ENCODE measurements at places on chromosomes 1 and 21. TPM values are rescaled to one million over a fixed set of nuclear protein-coding genes. Genes with fewer than 3 reads are reported as not detected.

DNA sequence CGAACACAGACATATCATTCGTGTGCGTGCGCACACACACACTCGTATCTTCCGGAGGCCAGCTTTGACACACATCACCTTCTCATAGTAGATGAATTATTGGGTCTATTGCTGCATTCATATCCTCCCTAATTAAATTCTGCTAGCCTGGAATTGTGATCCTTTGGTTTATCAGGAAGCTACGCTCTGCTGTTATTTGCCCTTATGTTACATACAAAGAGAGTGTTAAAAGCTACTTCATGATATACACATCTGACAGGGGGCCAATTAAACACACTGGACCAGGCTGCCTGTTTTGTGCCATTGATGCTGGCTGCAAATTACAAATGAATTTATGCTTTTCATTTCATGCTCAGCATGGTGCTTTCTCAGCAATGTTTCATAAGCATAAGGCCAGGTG lies 252.0 kb downstream of the RHOU start:
- no peaks in the 10 kb centered on the region for H3K36me3 ChIP-seq
- no peaks in the 10 kb centered on the region for H3K27me3 ChIP-seq
- H3K27ac ChIP-seq = no peak overlapping the region

DNA sequence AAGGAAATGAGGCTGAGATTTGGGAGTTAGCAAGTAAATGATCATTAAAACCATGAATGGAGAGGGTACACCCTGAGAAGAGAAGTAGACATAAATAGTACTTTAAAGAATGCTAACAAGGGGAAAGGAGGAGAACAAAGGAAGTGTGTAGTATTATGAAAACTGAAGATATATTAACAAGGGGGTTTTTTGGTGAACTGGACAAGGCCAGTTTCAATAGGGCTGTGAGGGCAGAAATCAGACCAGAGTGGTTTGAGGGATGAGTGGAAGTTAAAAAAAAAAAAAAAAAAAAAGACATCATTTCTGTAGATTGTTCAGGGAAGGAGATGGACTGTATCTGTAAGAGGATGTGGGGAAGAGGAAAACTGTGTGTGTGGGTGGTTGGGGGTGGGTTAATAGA lies 137.1 kb downstream of the PLA2G4A start:
- no peaks in the 10 kb centered on the region for H3K36me3 ChIP-seq
- H3K27ac ChIP-seq = no peak overlapping the region
- DNase-seq = no peak
- no peaks in the 10 kb centered on the region for H3K4me1 ChIP-seq
- no peak overlapping the region for H3K4me3 ChIP-seq

- peaks cover 14% of the 10 kb centered on the region for H3K4me1 ChIP-seq
- H3K4me3 ChIP-seq = peak overlapping the region; percentile 35
- peak; percentile 62 for DNase-seq
- H3K27ac ChIP-seq = peak overlapping the region; percentile 5
- H3K27me3 ChIP-seq = no peaks in the 10 kb centered on the region
- no peaks in the 10 kb centered on the region for H3K36me3 ChIP-seq
Measured at GRCh38 chr1:64539781-64540218, 69.9 kb downstream of the CACHD1 start.

The CELA3B gene
- total RNA-seq = not detected

The CDC20 gene
- 0.36 TPM for total RNA-seq

The PGBD5 gene
- 9.8 TPM for total RNA-seq
